Retinal pigment epithelial cell (primary cell): ENCODE measurements at places on chromosomes 2 and 18.

DNA sequence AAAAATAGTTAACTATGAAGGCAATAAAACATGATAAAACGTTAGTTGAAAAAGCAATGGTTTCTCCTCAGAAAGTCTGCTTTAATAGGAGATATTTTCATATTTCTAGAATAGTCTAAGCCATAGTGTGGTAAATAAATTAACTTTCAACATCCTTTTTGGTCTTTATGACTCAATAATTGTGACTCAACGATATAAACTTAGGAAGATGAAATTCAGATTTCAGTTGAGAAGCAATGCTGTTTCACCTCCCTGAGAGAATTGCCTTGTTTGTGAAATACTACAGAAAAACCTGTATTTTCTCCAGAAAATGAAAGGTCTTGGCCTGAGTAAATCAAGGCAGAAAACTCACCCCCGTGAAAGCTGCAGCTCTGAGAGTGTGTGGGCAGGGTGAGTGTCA, 166.9 kb downstream of the ETAA1 start:
- DNase-seq = no peak

DNA sequence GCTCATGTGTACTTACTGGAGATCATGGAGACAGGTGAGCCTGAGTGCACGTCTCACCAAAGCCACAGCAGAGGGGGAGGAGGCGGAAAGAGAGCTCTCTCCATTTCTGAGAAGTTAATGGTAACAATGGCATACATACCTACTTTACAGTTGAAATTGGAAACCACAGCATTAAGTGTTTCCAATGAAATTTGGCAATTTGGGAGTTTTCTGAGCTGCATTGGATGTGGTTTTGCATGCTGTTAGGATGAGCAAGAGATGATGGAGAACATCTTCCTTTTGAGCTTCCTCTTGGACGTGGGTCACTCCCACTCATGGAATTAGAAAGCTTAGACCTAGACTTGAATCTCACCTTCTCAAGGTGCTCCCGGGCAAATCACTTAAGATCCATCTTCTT, 25.5 kb upstream of the IL37 start:
- DNase-seq = no peak

- no peak for DNase-seq
Observed at GRCh38 chr18:69490813-69491212, 90.1 kb downstream of the DOK6 start.

DNA sequence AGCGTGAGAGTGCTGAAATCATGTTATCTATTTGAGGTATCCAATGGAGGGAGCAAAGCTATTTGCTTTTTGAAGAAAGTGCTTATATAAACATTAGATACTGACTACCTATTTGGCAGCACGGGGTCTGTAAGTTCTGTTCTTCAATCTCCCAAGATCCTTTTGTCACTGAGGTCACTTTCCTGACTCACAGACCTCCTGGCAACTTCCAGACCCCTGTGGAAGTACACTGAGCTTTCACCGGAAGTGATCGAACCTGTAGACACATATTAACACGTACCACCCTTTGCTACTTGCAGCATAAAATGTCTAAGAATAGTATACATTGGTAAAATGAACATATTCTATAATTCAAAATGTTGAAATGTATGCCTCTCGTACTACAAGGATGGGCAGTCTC, 452.6 kb upstream of the ST6GAL2 start:
- no peak for DNase-seq

- no peak for DNase-seq
Observed at GRCh38 chr18:10197097-10197496, 257.3 kb upstream of the APCDD1 start.

DNA sequence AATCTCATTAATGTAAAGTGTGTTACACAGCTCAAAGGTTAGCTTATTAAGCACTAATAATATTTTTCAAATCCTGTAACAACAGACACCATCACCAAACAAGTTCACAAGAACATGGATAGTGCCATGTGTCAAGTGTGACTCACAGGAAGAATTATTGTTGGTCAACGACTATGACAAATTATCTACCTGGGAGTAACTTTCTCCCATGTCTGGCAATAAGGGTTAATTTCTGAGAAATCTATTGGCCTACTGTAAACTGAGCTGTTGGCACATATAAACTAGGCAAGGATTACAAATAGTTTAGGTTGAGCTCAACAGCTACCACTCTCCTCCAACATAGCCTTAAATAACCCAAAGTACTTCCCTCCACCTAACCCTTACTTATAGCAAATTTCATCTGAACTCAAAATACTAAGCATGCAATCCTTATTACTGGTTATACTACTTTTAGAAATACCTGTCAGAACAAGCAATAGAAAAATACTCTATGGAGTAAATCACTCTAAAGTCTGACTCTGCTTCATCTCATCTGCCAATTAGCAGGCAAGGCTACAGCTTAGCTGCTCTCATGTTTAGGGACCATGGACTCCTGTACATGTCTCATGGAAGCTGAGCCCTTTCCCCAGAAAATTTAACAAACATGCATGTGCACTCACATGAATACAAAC, 223.0 kb downstream of the NBAS start:
- no peak for DNase-seq

GRCh38 chr2:71720596-71721361, 267.4 kb downstream of the DYSF start:
- DNase-seq = no peak

- DNase-seq = no peak
Observed at GRCh38 chr2:114699423-114699944, 257.0 kb downstream of the DPP10 start.

GRCh38 chr2:74985978-74986609, 27.7 kb downstream of the POLE4 start:
- no peak for DNase-seq

- DNase-seq = no peak
Observed at GRCh38 chr18:79432376-79433120, 36.8 kb downstream of the NFATC1 start.

- DNase-seq = no peak
Observed at GRCh38 chr18:23933407-23933806, 81.1 kb upstream of the TTC39C start.

- DNase-seq = no peak
Observed at GRCh38 chr2:38723173-38723572, 28.0 kb downstream of the SRSF7 start.

GRCh38 chr2:127321303-127321702, 27.4 kb upstream of the ERCC3 start:
- DNase-seq = no peak

DNA sequence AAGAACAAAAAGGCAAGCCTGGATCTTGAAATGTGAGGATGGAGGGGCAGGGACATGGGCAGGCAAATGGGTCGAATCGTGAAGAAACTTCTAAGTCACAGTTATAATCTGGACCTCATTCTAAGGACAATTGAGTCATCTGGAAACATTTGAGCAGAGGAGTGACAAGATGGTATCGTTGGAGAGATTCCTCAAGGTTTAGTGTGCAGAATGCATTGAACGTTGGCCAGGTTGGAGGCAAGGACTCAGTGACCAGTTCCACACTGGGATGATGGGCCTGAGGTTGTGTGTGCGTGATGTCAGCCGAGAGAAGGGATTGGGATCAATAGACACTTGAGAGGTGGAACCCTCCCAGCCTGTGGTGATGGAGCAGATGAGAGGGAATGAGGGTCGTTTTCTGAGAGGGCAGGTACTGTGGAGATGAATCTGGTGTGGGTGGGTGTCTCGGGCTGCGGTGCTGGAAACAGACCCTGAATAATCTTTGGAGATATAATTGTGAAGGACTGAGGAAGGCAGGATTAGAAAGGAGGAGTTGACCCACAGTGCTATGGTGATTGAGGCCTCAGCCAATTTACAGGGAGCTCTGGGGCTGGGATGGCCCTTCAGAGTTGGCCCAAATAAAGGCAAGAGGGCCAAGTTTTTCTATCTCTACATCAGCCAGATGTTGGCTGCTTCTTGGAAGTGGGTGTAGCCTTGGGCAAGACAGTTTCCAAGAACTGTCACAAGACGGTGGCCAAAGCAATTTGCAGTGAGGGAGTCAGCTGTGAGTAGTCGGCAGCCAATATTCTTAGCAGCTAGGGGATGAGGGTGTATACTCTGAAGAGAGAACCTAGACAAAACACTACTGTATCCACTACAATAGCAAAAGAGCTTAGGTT, 5.8 kb upstream of the ZNF532 start:
- no peak for DNase-seq

- no peak for DNase-seq
Observed at GRCh38 chr2:157258520-157259326, 1.2 kb downstream of the GALNT5 start.

- DNase-seq = no peak
Observed at GRCh38 chr2:23114299-23114698, 270.7 kb upstream of the KLHL29 start.

- DNase-seq = no peak
Observed at GRCh38 chr2:98348066-98348561, 1.9 kb downstream of the CNGA3 start.

DNA sequence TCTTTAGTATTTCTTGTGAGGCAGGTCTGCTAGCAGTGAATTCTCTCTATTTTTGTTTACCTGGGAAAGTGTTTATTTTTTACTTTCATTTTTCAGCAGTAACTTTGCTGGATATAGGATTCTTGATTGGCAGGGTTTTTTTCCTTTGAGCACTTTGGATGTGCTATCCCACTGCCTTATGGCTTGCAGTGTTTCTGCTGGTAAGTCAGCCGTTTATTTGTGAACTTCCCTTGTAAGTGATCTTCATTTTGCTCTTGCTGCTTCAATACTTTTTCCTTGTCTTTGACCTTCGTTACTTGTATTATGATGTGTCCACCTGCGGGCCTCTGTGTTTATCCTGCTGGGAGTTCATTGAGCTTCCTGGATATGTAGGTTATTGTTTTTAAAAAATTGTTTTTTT, 54.7 kb downstream of the SLC66A2 start:
- no peak for DNase-seq

GRCh38 chr2:217445723-217446122, 557.1 kb downstream of the TNS1 start:
- DNase-seq = no peak

GRCh38 chr18:23122334-23123229, 12.7 kb upstream of the CABLES1 start:
- DNase-seq = no peak

- no peak for DNase-seq
Observed at GRCh38 chr18:29028560-29028959, 851.6 kb upstream of the CDH2 start.

- DNase-seq = no peak
Observed at GRCh38 chr2:204010628-204011560, 74.3 kb downstream of the ICOS start.

GRCh38 chr2:136060416-136060815, 57.5 kb downstream of the CXCR4 start:
- no peak for DNase-seq

DNA sequence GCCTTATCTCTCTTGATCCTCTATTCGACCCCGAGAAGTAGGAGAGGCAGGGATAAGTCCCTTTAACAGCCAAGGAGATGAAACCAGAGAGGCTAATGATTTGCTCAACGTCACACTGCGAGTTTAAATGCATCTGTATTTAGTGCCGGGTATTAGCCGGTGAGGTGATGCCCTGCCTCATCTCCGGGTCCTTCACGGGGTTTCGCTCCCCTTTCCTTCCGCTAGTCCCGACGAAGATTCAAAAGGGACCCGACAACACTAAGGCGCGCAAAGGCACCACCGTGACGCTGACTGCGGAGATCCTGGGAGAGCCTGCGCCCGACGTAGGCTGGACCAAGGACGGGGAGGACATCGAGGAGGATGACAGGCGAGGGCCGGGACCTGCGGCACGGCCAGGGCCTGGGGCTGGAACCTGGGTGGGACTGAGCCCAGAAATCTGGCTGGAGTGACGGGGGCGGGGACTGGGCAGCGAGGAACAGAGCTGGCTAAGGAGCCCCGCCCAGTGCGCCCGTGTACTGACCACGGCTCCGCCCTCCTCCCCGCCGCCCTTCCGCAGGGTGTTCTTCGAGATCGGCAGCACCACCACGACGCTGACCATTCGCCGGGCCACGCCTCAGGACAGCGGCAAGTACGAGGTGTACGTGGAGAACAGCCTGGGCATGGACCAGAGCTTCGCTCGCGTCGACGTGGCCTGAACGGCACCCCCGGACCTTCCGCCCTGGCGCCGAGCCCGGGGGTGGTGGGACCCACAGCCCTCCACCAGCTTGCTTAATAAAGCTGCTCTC, 1.0 kb upstream of the GMPPA start:
- DNase-seq = no peak

DNA sequence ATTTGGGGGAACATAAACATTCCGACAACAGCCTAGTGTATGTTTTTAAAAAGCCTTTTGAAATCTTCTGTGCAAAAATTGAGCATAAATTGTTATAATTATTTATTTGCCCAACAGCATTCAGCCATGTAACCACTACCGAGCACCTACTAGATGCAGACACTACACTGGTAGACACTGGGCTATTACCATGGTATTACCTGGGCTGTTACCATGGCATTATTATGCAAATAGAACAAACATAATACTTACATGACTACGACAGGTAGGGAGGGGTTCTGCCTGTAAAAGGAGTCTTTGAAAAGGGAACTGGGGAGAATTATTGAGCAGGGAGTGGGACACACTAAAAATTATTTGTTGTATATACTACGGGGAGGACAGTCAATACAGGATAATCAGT, 116.4 kb downstream of the MREG start:
- no peak for DNase-seq

- DNase-seq = no peak
Observed at GRCh38 chr2:179443180-179443579, 178.5 kb upstream of the SESTD1 start.
